Activated CD4-positive, alpha-beta T cell treated with anti-CD3 and anti-CD28 coated beads for 1 hour (primary cell): ENCODE measurements at places on chromosomes 5 and 9.

GRCh38 chr5:139820130-139820529 is 24.5 kb downstream of the PSD2 start:
- no peak for DNase-seq

- DNase-seq: no peak
Measured at GRCh38 chr9:138115506-138115905, 237.9 kb downstream of the CACNA1B start.

GRCh38 chr5:78495800-78496199 is 135.4 kb downstream of the SCAMP1 start:
- no peak for DNase-seq

GRCh38 chr5:93909356-93909755 is 168.0 kb upstream of the POU5F2 start:
- DNase-seq: no peak

GRCh38 chr5:173973616-173973969 is 15.4 kb upstream of the C5orf47 start:
- DNase-seq: no peak
